ENCODE measurements at places on chromosomes 16 and 17.
A peak's percentile ranks its signal among the peaks of the same experiment; 100 is the strongest.

DNA sequence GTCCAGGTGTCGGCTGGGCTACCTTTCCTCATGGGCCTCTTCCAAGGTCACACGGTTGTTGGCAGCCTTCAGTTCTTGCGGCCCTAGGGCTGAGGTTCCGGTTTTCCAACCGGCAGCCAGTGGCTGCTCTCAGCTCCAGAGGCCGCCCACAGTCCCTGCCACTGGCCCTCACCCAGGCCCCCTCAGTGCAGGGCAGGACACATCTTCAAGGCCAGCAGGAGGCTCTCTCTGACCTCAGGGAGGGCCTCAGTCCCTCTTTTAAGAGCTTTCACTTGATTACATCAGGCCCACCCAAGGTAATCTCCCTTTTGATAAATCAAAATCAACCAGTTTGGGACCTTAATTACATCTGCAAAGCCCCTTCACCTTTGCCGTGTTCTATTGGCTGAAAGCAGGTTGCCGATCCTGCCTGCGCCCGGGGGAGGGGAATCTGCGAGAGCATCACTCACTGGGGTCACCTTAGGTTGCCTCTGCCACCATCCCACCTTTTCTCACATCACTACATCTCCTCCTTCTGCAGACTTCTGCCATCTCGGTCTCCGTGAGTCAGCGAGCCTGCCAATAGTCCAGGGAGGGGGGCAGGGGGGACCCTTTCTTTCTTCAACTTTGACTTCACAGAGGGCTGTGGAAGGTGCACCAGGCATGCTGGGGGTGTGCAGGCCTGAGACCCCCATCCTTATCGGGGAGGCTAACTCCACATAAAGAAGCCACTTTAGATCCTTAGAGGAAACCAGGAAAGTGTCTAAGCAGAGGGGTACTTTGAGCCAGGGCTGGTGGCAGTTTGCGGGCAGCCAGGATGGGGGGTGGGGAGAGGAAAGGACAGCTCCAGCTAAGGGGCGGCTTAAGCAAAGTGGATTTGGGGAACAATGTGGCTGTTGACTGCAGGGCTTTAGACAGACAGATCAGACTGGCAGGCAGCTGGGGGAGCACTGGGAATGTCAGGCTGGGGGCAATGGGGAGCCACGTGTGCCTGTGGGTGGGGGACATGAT, 28.8 kb upstream of the NXPH3 start:
- DNase-seq, result no peak

DNA sequence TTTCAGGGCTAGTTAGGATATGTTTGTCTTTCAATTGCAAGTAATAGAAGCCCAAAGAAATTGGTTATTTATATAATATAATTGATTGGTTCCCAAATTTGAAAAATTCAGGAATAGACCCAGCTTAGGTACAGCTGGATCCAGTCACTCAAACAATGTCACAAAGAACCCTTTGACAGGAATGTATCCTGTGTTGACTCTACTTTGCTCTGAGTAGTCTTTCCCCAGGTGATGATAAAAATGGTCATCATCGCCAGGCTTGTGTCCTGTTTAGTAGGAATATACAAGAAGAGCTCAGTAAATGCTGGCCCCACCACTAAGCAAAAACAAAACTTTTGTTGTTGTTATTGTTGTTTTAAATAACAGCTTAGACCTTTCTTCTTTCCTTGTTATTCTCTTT, 35.0 kb downstream of the MAPT start:
- no peak for DNase-seq

- peak; percentile 26 for DNase-seq
These were observed 1.6 kb upstream of the MRPL58 start for GRCh38 chr17:75010683-75011400.

- no peak for DNase-seq
These were observed 18.1 kb downstream of the SPATA32 start for GRCh38 chr17:45243750-45244149.

DNA sequence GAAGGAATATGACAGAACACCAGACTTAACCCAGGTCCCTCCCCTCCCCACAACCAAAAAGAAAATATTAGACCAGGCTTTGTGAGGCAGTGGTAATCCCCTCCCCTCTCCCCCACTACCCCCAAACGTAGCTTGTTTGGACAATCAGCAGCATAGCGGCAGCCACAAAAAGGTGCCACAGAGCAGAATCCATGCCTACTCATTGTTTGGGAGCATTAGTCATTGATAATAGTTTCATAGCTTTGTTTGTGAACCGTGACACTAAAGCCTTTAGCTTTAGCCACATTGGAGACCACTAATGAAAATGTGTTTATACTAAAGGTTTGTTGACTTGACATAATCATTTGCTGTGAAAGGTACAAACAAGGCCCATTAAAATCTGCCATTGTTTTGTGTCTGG, 65.1 kb downstream of the NUP93 start:
- DNase-seq, result no peak

DNA sequence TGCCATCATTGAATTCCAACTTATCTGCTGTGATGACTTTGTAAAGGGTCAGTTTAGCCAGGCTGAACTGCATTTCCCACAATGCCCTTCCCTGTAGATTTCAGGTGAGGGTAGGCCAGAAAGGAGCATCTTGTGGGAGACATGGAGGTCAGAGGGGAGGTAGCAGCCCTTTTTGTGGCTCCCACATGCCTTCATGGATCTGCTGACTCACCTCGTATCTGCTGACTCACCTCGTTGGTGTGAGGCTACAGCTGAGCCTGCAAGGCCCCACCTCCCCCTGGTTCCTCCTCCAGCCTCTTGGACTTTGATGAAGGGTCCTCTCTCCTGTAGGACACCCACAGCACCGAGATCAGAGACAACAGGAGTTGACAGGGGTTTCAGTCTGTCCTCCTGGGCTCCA, 102.5 kb downstream of the SALL1 start:
- DNase-seq, result no peak

DNA sequence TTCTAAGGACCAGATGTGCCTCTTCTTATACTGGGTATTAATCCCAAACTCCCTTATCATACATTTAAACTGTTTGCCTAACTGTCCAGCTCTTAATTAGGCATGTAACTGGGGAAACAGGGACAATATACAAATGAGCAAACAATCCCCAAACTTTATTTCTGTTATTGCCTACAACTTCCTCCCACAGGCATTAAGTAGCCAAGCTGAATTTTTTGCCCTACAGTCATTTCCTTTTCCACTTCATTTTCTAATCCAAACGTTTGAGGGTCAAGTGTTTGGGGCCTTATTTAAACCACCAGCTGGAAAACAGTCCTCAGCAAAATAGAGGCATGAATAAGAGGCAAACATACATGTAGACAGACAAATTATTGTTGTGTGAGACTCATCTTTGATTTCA, 77.4 kb upstream of the CCL2 start:
- peak; percentile 14 for DNase-seq

- DNase-seq, result no peak
These were observed 354.6 kb upstream of the MAF start for GRCh38 chr16:79954921-79955705.

GRCh38 chr17:10368561-10368960, 4.2 kb downstream of the MYH13 start:
- DNase-seq, result no peak

DNA sequence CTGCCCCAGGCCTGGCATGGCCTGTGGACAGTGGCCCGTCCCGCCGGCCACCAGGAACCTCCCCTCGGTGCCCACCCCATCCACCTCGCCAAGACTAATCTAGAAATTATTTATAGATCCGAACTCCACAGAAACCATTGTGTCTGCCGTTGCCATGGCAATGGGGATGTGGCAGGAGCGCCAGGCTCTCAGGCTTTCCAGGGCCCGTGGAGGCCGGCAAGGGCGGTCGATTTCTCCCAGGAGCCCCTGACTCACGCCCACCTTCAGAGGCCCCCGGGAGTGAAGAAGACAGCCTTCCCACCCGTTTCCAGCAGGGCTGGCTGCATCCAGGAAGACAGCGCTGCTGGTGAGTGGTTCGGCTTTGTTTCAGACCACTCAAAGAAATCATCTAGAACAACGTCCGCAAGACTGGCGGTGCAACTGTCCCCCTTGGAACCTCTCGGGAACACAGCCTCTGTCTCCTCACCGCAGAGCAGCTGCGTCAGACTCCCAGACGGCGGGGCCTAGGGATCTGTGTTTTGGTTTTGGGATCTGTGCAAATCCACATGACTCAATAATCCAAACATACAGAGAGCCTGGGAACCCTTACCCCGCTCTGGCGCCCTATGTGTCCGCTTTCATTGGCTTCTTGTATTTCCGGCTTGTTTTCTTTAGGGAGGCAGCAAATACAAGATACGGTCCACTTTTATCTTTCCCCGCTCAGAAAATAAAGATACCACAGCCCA, 48.5 kb upstream of the ZCCHC14 start:
- DNase-seq, result no peak

DNA sequence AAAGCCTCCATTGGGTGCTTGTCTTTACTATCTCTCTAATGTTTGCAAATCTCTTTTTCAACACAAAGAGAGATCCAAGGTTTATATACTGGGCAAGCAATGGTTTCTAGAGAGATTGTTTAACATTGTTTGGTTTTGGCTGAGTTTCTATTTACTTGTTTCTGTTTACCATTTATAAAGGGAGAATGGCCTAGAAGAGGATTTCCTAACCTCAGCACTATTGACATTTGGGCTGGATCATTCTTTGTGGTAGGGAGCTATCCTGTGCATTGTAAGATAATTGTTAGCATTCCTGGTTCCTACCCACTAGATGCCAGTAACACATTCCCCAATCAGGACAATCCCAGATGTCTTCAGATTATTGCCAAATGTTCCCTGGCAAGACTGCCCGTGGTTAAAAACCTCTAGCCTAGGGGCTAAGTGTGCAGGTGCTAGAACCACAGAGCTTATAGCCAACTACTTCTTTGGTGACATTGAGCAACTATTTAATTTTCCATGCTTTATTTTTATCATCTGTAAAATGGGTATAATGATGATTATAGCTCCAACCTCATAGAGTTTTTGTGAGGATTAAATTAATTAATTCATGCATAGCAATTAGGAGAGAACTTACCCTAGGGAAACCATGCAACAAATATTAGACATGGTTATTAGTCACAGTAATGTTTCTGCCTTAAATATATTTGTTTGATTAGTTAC, 413.9 kb upstream of the MAF start:
- no peak for DNase-seq

GRCh38 chr16:48156790-48157209, 1.0 kb upstream of the ABCC12 start:
- DNase-seq, result peak; percentile 79

GRCh38 chr17:15181333-15181732, 83.8 kb downstream of the PMP22 start:
- no peak for DNase-seq

DNA sequence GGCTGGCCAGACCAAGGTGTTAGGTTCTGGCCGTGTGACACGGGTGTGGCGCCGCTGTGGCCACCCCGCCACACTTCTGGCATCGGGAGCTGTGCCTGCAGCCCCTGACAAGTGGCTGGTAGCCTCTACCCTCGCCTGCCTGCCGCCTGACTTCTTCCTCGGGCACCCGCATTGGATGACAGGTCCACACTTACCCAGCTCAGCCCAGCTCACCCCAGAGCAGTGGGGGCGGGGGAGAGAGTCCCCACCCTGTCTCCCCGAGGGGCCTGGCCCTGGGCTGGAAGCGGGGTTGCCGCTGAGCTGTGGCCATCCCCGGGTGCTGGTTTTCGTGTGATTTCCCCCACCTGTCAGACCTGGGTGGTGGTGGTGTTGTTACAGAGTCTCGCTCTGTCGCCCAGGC, 53.9 kb upstream of the ACSF3 start:
- DNase-seq, result no peak

DNA sequence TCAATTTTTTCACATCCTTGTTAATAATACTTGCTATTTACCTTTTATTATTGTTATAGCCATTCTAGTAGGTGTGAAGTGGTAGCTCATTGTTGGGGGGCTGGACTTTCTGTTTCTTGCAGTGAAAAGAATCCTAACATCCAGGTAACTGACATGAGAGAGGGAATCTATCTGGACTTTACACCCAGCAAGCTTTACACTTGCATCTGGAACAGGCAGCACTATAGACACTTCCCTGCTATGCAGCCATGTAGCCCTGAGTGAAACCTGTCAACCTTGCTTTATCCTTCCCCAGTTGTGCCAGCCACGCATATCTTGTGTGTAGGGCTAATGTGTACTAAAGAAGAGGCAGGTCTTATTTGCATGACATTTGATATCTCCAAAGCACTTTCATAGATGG, 16.9 kb upstream of the ABCC12 start:
- no peak for DNase-seq

DNA sequence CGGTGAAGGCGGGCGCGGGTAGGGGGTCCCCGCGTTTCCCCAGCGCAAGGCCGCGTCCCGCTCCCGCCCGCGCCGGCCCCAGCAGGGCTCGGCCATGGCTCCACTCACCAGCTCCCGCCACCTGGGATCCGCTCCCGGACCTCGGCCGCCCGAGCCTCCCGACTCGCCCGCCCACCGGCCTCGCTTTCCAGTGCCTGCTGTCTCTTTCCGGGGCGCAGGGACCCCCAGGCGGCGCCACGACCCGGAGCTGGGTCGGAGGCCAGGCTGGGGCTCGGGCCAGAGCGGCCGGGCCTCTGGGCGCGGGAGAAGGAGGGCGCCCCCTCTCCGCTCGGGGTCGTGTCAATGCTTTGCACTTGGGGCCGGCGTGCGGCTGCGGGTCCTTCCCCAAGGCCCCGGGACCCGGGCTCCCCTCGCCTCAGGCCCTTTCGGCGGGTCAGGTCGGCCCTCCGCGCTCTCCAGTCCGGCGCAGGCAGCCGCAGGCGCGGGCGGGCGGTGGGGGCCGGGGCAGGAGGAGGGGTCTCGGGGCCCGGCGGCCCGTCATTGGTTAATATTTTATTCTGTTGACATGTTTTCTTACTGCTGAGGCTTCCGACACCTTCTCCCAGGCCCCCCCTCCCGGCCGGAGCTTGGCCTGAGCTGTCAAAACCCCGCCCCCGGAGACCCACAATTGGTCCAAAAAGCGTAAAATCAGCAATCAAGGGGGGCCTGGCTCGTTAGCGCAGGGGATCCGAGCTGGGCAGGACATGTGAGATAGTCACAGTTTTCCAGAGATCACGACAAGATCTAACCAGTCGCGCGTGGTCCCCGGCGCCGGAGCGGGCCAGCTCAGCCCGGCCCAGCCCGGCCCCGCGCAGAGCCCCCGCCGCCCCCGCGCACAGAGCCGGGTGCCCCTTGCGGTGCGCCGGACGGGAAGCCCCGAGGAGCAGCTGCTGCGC, at the start of gene TBX2:
TSS of gene TBX2 (plus strand) at position 713 of the 935 bp plus-strand sequence. CDS start 334 bp downstream, outside the sequence.
- DNase-seq, result no peak

DNA sequence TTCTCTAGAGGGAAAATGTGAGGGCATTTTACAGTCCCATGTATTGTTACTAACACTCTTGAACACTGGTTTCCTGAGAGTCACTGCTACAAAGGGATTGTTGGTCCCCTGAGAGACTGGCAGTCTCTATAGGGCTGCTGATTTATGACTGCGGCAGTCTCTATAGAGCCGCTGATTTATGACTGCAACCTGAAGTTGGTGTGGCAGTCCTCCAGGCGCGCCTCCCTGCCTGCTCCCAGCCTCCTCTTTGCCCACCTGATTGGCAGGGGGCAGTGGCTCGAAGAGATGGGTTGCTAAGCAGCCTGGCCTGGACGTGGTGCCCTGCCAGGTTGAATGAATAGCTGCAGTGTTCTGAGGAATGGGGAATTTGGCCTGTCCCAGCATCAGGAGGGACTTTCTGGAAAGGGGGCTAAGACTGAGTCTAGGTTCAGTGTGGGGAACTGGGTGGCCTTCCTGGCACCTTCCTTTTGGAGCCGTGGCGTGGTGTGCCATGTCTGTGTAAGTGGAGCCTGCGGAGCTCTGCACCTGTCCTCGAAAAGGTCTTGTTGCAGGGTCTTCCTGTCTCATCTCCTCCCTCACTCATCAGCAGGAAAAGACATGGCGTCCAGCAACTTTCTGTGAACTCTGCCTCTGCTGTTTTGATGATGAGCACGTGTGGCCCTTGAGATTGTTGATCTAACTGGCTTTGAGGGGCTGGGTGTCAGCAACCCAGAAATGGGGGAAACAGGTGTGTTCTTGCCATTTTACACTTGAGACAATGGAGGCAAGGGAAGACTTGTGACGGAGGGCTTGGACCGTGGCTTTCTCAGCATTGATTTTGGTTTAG, 24.9 kb downstream of the SAP30BP start:
- no peak for DNase-seq

Measured in inflammatory macrophage (primary cell).